ENCODE measurements at places on chromosomes 16 and 17.
A peak's percentile ranks its signal among the peaks of the same experiment; 100 is the strongest.

DNA sequence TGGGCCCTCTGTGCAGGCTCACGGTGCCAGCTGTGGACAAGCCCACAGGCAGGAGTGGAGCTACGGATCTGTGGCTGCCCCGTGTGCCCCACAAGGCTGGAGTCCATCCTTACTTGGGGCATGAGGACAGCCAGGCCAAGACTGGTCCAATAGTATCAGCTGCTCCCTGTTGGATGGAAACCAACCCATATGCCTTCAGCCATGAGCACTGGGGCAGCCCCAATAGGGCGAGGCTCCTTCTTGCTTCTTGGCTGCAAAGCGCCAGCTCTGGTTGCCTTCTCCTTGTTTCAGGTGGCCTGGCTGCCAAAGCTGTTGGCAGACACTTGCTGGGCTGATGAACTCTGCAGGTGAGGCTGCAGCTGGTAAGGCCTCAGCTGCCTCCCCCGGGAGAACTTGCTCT lies 188.0 kb downstream of the ENGASE start:
- no peak for DNase-seq

GRCh38 chr16:53771655-53772497 lies 67.9 kb downstream of the FTO start:
- DNase-seq = no peak

GRCh38 chr17:13609941-13610340 lies 8.2 kb upstream of the HS3ST3A1 start:
- peak; percentile 67 for DNase-seq

- DNase-seq = no peak
Measured at GRCh38 chr17:9138161-9138717, 116.9 kb downstream of the NTN1 start.

- peak; percentile 52 for DNase-seq
Measured at GRCh38 chr16:54931120-54932014, 702 bp downstream of the IRX5 start.

DNA sequence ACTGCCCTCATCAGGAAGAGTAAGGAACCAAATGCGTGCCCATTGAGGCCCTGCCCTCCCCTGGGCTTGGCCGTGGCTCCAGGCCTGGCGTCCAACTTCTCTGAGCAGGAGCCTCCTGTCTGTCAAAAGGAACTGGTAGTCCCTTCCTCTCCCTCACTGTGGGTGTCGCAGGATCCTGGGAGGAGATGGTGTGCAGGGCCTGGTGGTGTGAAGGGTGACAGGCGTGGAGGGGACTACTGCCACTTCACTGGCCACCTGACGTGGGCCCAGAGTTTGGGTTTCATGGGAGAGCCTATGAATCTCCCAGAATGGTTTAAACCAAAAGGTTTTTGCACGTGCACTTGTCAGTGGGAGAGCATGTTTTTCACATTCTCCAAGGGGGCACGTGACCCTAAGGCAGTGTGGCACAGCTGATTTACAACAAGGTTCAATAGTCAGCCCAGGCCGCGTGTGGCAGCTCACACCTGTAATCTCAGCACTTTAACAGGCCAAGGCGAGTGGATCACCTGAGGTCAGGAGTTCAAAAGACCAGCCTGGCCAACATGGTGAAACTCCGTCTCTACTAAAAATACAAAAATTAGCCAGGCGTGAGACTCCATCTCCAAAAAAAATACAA lies 12.5 kb downstream of the ARL2BP start:
- DNase-seq = no peak

DNA sequence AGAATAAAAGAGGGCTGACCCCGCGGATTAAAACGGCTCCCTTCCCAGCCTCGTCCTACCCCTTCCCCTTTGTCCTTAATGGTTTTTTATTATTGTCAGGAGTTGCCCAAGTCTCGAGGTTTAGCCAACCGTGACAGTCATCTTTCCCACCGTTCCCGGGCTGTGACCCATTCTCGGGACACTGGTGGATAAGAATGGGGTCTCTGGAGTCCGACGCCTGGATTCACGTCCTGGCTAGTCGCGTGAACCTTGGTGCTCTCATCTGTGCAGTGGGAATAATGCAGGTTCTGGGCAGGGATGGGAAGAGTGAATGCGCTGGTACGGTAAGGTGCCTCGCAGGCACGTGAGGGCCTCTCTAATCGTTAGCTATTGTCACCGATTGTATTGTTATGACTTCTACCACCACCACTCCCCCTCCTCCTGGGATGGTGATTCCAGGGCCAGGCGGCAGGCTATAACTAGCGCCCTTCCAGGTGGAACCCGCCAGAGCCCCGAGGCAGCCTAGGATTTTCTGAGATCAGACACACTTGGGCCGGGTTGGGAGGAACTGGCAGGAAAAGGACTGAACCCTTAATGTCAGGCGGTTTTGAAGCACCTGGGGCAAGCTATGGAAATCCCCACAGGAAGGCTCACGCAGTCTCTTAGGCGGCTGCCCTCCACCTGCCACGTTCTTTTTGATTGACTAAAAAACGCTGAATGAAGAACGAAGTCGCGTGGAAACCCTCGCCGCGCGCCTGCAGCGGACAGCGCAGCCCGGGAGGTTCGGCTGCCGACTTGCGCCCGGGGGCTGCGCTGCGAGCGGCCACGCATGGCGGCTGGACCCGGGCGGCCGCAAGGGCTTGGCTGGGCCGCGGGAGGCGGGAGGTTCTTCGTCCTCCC lies 2.7 kb downstream of the HS3ST3B1 start:
- peak; percentile 79 for DNase-seq

- no peak for DNase-seq
Measured at GRCh38 chr16:77085981-77086380, 105.0 kb upstream of the MON1B start.

- DNase-seq = no peak
Measured at GRCh38 chr16:84643674-84644073, 4.6 kb upstream of the KLHL36 start.

GRCh38 chr17:45355087-45355486 lies 38.3 kb upstream of the MAP3K14 start:
- DNase-seq = peak; percentile 50

- no peak for DNase-seq
Measured at GRCh38 chr16:80743273-80743672, 61.1 kb downstream of the CDYL2 start.

DNA sequence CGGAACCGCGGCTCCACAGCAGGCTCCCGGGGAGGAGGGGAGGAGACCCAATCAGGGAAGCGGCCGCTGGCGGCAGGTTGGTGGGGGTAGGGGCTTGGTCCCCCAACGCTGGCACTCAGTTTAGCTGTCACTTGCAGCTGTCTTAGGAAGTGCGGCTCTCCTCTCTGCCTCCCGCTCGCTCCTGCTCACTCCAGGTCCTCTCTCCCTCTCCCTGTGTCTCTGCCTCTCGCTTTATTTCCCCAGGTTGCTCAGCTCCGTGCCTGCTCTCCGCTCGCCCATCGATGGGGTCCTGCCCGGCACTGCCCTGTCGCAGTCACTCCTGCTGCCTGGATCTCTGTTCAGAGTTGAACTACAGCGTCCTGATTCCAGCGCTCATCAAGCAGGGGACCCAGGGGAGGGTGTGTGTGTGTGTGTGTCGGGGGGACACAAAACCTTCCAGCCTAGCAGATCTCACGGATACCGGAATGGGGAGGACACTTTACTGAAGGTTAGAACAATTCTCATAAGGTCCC lies 145.6 kb downstream of the ENGASE start:
- peak; percentile 34 for DNase-seq

DNA sequence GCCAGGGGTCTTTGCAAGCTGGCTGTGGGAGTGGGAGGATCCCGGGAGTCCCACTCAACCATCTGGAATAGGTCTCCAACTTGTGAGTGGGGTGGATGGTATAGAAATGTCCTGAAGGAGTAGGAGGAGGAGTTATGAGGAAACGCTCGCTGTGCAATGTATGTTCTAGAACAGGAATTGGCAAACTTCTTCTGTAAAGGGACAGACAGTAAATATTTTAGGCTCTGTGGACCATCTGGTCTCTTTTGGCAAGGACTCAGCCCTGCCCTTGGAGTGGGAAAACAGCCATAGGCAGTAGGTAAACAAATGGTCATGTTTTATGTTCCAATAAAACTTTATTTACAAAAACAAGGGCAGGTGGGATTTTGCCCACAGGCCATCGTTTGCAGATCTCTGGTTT lies 149.2 kb downstream of the NPIPB5 start:
- DNase-seq = no peak

DNA sequence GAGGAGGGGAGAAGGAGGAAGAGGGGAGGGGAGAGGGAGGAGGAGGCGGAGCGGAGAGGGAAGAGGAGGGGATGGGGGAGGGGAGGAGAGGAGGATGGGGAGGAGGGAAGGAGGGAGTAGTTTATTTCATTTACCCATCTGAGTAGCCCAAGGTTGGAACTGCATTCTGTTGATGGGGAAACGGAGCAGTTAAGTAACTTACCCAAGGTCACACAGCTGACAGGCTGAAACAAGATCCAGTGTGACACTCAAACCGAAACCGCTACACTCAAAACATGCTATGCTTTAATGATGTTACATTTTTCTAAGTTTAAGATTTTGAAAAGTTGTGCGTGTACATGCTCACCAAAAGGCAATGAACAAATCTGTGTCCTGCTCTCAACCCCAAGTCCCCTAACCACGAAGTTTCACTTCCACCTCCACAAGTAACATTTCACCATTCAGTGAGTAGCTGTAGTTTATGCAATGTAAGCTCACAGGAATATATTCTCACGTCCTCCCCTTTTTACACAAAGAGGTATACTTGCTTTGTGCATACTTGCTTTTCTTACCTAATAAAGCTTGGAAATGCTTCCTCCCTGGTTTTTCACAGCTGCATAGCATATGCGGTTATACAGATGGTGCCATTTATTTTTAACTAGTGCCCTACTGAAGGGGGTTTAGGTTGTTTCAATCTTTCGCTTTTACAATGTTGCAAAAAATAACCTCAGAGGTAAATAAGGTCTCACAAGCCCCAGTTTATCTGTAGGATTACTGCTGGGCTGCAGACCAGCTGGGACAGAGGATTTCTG lies 275.3 kb downstream of the PARN start:
- no peak for DNase-seq

DNA sequence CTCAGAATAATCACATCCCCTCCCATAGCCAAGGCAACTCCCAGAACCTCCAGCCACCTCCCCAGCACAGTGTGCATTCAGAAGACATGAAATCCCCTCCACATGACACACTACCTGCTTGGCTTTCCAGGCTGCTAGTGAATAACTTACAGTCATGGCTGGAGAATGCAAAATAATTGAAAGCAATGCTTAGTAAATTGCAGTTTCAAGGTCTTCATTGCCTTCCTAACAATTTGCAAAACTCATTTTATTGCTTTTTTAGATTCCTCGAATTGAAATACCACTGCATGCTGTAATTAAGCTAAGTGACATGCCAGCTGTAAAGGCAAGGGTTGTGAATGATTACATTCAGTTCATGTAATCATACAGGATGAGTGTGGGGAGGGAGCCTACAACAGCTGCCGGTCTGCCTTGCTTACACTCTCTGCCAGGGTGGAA lies 29.0 kb upstream of the HOXB13 start:
- DNase-seq = no peak

DNA sequence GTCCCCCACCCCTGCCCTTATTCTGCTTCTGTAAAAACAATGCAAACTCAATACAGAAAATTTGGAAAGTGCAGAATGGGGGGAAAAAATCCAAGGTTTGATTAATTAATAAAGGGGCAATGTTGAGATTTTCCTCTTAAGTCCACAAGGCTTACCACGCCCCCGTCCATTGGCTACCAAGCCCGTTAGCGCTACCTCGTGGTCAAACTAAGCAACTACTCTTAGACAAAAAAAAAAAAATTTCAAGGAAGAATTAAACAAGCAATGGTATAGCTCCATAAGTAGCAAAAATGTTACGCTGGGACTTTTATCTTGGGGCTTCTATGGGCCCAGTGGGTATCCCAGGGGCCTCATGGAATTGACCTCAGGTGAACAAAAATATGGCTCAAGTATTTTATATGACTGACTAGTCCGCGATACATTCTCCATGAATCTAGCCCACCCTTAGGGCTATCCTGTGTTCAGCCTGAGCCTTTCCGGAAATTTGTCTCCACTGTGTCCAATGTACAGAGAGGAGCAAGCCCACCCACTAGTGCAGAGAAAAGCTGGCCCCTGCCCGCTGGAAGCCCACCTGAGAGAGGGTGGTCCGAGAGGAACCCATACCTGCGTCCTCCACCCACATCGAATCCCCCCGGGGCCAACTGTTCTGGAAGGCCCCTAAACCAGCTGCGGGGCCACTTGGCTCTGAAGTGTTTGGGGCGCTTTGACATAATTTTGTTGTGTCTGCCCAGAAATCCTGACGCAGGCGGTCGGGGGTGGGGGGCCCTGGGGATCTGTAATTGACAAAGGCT lies 19.1 kb upstream of the TEX2 start:
- peak; percentile 74 for DNase-seq

GRCh38 chr17:38883592-38884526 lies 14.0 kb downstream of the LASP1 start:
- peak; percentile 89 for DNase-seq

GRCh38 chr17:69390795-69391501 lies 23.5 kb upstream of the MAP2K6 start:
- no peak for DNase-seq

- DNase-seq = no peak
Measured at GRCh38 chr17:63555500-63556156, 5.4 kb downstream of the DCAF7 start.

DNA sequence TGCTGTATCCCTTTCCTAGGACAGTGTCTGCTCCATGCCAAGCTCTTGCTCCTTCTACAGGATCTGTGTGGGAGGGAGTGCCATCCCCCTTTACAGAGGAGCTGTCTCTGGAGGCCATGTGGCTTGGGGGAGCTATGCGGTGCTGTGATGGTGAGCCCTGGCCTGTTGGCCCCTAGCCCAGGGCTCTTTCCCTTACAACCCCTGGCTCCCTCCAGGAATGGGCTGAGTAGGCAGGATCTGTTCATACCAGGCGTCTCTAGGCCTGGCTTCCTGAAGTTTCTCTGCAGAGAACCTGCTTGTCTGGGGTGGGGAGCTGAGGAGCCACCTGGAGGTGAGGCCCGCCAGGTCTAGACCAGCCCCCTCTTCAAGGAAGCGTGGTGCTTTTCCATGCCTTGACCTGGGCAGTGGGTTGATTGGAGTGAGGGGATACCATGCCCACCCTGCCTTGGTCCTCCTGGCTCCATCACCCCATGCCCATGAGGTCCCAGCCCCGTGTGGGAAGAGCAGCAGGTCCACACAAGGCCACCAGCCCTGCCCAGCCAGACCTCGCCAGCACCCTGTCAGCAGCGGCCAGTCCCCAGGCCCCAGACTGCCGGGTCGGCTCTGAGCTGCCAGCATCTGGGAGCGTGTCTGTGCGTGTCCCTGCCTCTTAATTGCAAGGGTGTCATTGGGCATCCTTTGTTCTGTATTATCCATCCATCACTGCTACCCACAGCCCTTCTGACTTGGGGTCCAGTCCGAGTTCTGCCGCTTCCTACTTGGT lies 14.7 kb downstream of the LLGL2 start:
- DNase-seq = no peak

Measured in mesendoderm (in vitro differentiated cells).